Fibroblast of the aortic adventitia (primary cell): ENCODE measurements at places on chromosomes 5 and 9. TPM values are rescaled to one million over a fixed set of nuclear protein-coding genes. Genes with fewer than 3 reads are reported as not detected.

The ACOT12 gene
- 0.27 TPM in 1 of 2 replicates, not detected in the other for total RNA-seq

The OGN gene
- total RNA-seq = 140 and 166 TPM in 2 replicates

The PCDHGC3 gene
- total RNA-seq = 53.7 and 97.7 TPM in 2 replicates

The MED10 gene
- total RNA-seq = 17.5 and 26.7 TPM in 2 replicates

The TLX3 gene
- total RNA-seq = not detected in 2 replicates

The RNF208 gene
- total RNA-seq = 0.45 TPM in 1 of 2 replicates, not detected in the other

The PCDHB13 gene
- 0.27 and 0.65 TPM in 2 replicates for total RNA-seq

The TMEFF1 gene
- total RNA-seq = 0.49 and 1.3 TPM in 2 replicates

The TRPM3 gene
- 8.8 and 20.5 TPM in 2 replicates for total RNA-seq
